Astrocyte of the spinal cord (primary cell): ENCODE measurements at places on chromosomes 13 and 19.

GRCh38 chr19:1265615-1266128 is 3.5 kb upstream of the CIRBP start:
- DNase-seq = peak; percentile 62

- no peak for DNase-seq
Measured at GRCh38 chr19:55248166-55248675, 10.6 kb downstream of the PPP6R1 start.

GRCh38 chr19:3753631-3754410 is 7.7 kb downstream of the APBA3 start:
- no peak for DNase-seq

DNA sequence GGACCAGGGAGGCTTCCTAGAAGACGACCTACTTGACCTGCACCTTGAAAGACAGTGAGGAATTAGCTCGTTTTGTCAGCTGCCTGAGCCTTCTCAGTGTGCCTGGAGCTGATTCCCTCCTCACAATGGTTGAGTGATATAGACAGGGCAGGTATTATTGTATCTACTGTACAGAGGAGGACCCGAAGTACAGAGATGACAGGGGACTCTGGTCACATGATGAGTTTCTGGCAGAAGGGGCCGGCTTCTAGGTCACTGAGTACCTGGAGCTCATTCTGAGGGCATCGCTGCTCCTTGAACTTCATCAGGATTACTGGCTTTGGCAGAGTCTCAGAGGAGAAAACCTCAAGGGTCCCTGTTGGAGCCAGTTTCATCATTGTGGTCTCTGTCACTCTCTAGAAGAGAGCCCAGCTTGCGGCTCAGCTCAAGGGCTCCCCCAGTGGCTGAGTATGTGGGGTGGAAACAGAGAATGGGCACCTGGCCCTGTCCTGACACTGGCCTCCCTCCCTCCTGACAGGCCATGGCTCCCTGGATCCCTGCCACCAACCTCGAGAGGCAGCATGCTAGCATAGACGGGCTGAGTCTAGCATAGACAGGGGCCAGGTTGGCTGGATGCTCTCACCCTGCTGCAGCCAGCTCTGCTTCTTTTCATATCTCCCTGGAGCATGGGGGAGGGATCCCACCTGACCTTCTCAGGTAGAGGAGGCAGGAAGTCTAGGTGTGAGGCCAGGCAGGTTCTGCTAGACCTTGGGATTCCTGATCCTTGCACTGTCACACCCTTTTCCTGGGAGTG is 38.7 kb downstream of the NFIX start:
- peak; percentile 56 for DNase-seq

DNA sequence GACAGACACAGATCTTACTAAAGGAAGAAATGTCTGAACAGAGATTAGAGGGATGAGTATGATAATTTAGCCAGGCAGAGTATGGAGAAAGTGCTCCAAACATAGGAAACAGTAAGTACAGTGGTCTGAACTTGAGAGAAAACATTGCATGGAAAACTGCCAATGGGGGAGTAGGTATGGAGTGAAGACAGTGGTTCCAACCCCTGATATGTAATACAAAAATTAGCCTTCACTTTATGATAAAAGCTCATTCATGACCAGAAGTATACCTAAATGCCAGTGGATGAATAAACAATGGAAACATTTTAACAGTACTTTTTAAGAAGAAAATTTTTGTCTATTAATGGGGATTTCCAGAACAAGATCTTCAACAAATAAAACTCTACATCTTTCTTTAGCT is 334.0 kb downstream of the DIAPH3 start:
- no peak for DNase-seq
